ENCODE measurements at places on chromosomes 3 and 15.

DNA sequence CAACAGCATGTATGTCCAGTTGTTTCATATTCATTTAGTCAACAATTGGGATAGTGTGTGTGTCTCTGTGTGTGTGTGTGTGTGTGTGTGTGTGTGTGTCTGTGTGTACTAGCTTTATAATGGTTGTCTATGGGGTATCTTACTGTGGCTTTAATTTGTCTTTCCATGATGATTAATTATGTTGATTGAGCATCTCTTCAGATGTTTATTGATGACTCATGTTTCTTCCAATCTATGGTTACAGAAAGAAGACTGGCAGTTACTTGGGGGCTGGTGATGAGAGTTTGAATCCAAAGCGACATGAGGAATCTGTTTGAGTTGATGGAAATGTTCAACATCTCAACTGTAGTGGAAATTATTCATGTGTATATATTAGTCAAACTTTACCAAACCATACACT, 440.1 kb downstream of the ZNF385D start:
- no peak for DNase-seq

- no peak for DNase-seq
Measured at GRCh38 chr3:187920913-187921312, 175.6 kb upstream of the BCL6 start.

GRCh38 chr3:170496868-170497140, 78.1 kb downstream of the CLDN11 start:
- no peak for DNase-seq

- no peak for DNase-seq
Measured at GRCh38 chr3:195129644-195130492, 141.1 kb downstream of the XXYLT1 start.

DNA sequence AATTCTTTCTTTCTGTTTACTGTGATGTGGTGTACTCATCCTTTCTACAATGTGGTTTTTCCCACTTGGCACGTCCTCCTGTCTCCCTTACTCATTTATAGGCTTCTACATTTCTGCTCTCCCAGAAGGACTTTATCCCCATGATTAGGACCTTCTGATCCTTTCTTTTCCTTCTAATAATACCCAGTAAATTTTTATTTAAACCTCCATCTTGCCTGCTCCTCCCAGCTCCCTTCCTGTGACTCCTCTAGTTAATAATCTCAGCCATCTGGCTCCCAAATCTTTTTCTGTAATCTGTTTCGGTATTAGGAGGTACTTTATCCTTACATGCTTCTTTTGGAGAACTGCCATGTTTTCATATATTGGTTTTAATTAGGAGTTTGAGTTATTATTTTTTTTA, 11.2 kb upstream of the P2RY1 start:
- no peak for DNase-seq

- no peak for DNase-seq
Measured at GRCh38 chr3:120449701-120450599, 842 bp downstream of the FSTL1 start.

DNA sequence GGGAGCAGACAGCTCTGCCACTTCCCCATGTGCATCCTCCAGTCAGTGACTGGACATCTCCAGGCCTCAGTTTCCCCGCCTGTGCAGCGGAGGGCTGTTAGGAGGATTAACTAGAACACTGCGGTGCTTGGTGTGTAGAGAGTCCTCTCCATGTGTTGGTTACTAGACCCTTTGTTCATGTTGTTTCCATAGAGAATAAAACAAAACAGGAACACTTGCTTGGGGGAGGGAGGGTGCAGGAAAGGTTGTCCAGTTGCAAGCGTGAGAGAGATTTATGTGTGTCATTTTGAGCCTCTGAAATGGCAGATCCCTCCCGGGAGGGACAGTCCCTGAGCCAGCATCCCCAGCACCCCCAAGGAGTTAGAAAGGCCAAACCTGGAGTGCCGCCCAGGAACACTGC, 184.0 kb upstream of the LYSMD4 start:
- no peak for DNase-seq

- no peak for DNase-seq
Measured at GRCh38 chr3:10883478-10884234, 67.6 kb downstream of the SLC6A11 start.

- DNase-seq, result no peak
Measured at GRCh38 chr3:33602829-33603228, 115.2 kb downstream of the CLASP2 start.

- DNase-seq, result no peak
Measured at GRCh38 chr3:125003369-125003853, 52.4 kb downstream of the HEG1 start.

DNA sequence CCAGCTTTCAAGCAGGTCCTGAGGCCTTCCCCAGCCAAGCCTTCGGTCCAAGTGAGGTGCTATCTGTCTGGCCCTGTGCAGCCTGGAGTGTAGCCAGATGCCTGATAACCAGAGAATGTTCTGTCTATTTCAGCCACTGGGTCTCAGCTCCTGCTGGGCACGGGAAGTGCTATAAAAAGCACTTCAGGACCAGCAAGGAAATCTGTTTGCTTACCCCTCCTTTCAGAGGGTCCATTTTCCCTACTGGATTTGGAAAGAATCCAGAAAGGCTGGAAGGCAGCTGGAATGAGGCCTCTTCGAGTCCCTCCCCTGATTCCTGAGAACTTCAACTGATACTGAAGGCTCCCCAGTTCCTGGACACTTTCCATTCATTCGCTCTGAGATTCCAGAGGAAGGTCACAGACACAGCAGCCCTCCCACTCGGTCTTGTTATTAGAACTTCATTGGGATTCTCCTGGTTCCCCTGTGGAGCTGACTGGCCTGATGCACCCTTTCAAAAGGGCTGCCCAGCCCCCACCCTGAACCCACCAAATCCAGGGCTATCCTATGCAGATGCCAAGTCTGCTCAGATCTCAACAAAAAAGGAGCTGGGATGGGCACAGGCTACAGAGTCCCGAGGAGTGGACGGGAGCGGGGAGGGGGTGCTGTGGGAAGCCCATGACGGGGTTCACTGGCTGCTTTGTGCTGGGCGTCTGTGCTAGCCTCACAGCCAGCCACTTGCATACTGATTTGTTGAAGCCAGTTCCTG, 70.4 kb downstream of the UMPS start:
- DNase-seq, result no peak

- no peak for DNase-seq
Measured at GRCh38 chr3:150146991-150147761, 176.5 kb upstream of the PFN2 start.

DNA sequence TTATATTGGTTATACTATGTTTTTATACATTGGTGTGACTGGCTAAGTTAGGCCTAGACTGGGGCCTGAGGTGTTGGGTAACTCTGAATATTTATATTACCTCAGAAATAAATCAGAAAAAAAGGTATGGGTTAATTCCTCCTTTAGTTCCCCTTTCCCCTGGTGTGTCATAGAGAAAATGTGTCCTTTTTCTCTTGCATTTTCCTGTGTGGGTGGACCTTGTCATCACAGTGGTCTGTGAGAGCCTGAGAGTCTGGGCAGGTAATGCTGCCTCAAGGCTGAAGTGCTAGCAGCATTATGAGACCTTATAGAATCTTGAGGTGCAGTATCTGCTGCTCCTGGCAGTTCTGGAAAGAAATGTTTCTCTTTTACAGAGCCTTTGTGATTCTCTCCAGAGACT, 69.7 kb downstream of the PCOLCE2 start:
- DNase-seq, result no peak

DNA sequence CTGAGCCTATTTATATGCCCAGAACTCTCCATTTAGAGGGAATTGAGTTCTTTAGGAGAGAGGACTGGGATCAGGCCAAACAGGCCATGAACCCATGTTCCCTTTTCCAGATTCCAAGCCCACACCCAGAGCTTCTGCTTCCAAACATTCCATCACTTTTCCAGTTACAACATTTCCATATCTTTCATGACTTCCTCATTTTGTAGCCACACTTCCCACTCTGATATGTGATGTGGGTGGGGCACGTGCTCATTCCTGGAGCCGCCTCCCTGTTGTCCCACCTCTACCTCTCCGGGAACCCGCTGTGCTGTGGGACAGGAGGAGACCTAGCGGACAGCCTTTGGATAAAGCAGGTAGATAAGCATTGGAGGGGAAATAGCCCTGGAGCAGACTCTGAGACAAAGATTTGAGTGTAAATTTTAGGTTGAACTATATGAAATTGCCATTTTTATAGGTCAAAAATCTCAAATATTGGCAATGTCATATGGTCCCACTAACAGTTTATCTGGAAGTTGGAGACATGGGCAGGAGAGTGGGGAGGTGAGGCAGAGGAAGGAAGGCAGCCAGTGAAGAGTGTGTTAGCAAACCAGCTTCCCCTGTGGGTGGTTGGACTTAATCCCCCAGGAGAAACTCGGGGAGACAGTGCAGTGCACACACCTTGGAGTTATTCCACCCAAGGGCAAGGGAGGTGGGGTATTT, 31.8 kb downstream of the CYP8B1 start:
- DNase-seq, result no peak

- no peak for DNase-seq
Measured at GRCh38 chr3:175591375-175591774, 732.2 kb downstream of the NAALADL2 start.

DNA sequence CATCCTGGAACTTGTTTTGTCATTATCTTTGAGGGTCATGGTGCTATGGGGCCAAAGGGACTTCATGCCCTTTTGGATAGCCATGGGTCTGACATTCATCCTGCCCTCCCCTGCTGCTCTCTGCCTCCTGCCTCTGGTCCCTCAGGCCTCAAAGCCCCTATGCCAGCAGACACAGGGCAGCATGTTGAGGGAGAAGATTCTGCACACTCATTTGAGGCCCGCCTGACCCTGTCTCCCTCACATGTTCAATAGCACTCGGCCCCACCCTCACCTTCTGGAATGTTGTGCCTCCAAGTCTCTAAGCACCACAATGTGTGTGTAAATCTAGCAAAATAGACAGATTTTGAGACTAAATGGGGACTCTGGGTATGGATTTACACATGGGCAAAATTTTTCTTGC, 178.7 kb upstream of the ANKRD28 start:
- no peak for DNase-seq

- no peak for DNase-seq
Measured at GRCh38 chr15:51658664-51659063, 22.6 kb upstream of the SCG3 start.

DNA sequence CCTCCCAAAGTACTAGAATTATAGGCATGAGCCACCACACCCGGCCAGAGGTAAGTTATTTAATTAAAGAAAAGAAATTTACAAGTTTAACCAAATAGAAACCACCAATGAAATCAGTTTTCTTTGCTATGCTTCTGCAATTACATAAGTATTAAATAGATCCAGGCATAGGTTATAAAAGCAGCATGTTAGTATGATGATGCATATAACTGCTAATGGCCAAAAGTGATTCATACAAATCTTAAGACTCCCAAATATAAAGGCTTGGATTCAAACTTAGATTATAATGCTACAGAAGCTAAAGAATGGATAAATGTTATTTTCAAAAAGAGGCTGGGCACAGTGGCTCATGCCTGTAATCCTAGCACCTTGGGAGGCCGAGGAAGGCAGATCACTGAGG, 32.8 kb upstream of the HDC start:
- DNase-seq, result no peak

DNA sequence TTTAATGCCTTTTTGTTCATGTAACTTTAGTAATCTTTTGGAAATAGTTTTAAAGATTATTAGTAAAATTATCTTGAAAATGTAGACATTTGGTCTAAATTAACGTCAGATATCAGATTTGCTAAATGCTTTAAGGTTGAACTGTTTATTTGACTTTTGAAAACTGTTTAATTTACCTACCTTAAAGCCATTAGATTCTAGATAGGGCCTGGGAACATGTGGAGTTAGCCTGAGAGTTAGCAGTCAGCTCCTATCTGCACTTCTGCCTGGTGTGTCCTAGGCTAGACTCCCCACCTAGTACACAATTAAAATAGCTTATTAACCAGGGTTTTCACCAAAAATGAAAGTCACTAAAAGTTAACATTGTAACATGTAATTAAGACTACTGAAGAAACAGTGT, 53.7 kb upstream of the CFAP20DC start:
- no peak for DNase-seq

- DNase-seq, result no peak
Measured at GRCh38 chr15:100189849-100190248, 151.9 kb downstream of the ADAMTS17 start.

GRCh38 chr15:59371458-59372351, 966 bp downstream of the MYO1E start:
- no peak for DNase-seq

GRCh38 chr3:133890972-133891644, 4.6 kb downstream of the RAB6B start:
- no peak for DNase-seq

DNA sequence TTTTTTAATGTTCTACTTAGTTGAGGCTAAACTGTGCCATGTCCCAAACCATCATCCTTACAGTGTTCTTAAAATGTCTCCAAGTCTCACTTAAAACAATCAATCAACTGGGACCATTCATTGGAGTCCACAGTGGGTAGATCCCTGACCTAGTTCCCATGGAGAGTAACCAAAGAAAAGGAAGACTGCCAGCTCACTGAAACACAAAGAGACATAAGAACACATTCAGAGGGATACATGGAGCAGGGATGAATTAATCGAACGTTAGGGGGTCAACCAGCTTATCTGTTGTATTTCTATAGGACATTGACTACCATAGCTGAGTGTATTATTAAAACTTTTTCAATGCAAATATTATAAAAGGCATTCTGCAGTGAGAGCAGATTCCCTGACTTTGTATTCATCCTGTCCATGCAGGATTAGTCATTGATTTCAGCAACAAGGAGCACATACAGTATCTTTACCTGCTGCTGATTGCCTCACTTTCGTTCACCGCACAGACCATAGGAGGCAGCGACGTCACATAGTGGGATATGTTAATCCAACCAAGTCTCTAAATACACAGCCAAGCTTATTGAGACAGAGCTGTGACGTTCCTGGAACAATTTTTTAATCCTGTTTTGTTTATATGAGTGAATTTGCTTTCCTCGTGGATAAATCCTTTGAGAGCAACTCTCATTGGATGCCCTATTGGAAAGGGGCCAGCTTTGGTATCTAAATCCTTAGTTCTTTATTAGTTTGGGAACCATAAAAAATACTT, 364.9 kb upstream of the RBMS3 start:
- no peak for DNase-seq

DNA sequence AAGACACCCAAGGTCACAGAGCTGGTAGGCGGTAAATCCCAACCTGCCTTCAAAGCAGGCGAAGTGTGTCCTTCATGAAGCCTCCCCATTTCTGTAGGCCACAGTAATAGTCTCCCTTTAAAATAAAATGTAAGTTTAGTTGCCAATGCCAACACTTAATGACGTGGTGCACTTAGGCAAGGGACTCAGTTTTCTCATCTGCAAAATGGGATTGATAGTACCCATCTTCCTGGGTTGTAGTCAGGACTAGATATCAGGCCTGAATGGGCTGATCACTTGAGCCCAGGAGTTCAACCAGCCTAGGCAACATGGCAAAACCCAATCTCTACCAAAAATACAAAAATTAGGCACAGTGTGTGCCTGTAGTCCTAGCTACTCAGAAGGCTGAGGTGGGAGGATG, 114.6 kb downstream of the SHQ1 start:
- no peak for DNase-seq

DNA sequence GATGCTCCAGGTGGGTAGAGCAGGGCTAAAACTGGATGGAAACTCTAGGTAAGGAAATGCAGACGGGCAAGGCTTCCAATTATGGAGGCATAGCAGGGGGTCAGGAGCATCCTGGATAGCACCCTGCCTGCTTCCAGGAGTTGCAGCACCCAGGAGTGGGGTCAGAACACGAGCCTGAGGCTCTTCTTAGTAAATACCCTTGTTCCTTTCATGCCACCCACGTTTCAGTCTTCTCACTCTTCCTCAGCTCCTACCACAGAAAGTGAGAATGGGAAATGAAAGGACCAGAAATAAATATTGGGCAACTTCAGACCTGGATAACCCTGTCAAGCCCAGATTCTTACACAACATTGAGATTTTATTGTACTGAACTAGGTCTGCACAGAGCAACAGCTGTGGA, 16.4 kb downstream of the CCR1 start:
- no peak for DNase-seq

- no peak for DNase-seq
Measured at GRCh38 chr3:190077395-190078045, 43.2 kb downstream of the P3H2 start.
